ENCODE measurements at places on chromosomes 13 and 19.
A peak's percentile ranks its signal among the peaks of the same experiment; 100 is the strongest.

GRCh38 chr19:54188215-54188871 is 1.0 kb downstream of the MBOAT7 start:
- DNase-seq, result no peak

- DNase-seq, result no peak
These were observed 111.8 kb upstream of the UQCRFS1 start for GRCh38 chr19:29324717-29325116.

GRCh38 chr13:25493931-25494640 is 122.3 kb downstream of the ATP8A2 start:
- DNase-seq, result no peak

DNA sequence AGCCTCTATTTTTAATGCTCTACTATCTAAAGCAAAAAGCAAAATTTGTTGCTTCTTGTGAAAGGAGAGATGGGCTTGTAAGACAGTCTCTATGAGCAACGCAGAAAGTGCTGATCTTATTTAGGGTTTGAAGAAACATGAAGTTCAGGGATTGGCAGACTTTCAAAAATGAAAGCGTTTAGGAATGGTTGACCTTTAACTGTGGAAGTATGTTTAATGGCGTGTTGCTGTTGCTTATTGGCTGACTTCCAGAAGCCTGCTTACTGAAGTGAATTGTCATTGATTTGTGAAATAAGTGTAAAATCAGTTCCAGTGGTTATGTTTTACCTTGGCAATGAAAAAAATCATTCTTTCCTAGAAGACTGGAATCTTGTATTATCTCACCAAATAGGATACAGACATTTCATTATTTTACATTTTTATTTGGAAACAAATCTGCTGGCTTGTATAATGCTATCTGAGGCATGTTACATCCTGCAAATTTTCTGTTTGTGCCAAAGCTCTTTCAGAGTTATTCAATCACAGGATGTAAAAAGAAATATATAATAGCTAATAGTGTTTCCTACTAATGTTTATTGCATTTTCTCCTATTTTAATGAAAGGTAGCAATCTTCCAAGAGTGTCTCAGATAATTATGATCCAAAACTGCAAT is 221.3 kb upstream of the SLITRK6 start:
- DNase-seq, result peak; percentile 21

GRCh38 chr13:43191546-43191945 is 168.2 kb downstream of the DNAJC15 start:
- DNase-seq, result no peak

DNA sequence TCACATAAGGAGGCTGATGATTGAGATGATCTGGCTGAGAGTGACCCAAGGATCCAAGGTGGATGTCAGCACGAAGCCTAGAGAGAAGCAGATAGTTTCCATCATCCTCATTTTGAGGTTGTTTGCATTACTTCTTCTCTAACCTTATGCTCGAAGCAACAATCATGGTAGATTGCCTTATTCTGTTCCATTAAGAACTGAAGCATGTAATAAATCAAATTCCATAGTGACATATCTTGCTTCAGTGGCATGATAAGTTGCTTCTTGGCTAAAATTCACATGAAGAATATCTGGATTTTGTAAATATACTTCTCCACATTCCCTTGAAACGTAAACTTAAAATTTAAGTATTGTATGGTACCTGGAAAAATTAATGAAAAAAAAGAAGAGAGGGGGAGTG is 377.8 kb upstream of the DACH1 start:
- DNase-seq, result no peak

DNA sequence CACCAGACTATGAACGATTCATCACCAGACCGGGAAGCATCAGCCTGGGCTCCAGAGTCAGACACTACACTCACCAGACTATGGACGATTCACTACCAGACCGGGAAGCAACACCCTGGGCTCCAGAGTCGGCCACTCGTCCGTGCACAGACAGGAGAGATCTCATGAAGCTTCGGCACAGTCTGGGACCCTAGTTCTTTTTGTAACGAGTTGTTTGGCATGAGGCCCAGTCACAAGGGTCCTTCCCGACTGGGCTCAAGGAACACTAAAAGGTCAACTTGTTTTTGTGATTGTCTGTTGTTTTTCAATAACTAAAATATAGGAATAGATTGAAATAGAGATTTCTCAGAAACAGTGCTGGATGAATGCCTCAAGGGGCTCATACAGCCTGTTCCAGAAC is 1141.6 kb upstream of the MIR17HG start:
- DNase-seq, result no peak

DNA sequence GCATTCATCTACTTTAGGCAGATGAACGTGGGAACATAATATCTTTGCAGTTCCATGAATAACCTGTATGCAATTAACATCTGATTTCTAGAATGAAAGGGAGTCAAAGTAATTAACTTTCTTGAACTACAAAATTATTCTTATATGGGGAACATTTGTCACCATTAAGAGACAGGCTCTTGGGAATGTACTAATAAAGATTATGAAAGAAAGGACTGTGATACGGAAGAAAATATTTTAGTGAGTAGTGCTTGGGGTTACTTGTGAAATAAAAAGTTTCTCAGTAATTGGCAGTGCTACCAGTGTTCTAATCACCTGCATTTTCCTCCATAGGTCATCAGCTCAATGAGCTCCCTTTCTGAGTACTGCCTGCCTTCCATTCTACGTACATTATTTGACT is 85.4 kb downstream of the FRY start:
- DNase-seq, result no peak

- peak; percentile 42 for DNase-seq
These were observed 68.7 kb downstream of the IPO5 start for GRCh38 chr13:98022210-98022609.

GRCh38 chr19:21740559-21740958 is 26.8 kb downstream of the ZNF100 start:
- DNase-seq, result no peak

DNA sequence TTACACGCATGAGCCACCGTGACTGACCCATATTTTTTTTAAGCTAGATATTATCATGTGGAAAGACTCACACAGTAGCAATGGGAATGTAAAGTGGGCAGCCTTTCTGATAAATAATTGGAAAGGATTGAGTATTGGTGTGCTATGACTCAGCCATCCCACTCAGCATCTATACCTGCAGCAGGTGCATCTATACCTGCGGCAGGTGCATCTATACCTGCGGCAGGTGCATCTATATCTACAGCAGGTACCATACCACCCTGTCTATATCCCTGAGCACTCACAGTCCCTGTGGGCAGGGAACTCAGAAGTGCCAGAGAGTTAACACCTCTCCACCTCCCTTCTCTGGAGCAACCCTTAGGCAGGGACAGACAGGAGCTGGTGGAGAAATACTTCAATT is 5.2 kb upstream of the LRRC8E start:
- DNase-seq, result no peak

DNA sequence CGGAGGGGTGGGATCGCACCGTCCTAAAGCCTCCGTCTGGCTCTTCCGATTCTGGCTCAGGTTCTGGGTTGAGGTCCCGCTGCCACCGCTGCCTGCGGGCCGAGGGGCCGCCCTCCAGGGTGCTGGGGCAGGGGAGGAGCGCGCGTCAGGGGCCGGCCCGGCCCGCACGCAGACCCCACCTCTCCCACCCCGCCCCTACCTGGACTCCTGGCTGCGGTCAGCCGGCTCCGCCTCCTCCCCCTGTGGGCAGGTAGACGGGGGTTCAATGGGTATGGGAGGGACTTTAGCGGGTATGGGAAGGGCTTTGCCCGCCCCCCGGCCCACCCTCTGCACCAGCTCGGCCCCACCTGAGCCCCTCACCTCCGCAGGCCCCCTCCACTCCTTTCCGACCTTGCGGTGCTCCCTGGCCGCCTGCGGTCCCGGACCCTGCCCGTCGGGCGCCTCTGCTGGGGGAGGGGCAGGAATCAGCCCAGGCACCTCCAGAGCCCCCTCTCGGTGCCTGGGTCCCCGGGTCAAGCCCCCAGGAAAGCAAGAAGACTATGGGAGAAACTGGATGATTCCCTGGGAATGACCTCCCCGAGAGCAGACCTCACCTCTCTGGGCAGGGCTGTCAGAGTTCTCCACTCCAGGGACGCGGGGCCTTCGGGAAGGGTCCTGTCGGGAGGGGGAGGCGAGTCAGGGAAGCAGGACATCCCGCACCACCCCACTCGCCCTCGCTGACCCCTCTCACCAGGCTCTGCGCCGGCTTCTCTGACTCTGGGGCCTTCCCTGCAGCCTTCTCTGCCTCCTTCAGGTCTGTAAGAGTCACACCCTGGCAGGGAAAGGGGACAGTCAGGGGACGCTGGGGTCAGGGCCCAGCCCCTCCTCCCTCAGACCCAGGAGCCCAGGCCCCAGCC is 17.0 kb downstream of the EPS8L1 start:
- DNase-seq, result no peak

DNA sequence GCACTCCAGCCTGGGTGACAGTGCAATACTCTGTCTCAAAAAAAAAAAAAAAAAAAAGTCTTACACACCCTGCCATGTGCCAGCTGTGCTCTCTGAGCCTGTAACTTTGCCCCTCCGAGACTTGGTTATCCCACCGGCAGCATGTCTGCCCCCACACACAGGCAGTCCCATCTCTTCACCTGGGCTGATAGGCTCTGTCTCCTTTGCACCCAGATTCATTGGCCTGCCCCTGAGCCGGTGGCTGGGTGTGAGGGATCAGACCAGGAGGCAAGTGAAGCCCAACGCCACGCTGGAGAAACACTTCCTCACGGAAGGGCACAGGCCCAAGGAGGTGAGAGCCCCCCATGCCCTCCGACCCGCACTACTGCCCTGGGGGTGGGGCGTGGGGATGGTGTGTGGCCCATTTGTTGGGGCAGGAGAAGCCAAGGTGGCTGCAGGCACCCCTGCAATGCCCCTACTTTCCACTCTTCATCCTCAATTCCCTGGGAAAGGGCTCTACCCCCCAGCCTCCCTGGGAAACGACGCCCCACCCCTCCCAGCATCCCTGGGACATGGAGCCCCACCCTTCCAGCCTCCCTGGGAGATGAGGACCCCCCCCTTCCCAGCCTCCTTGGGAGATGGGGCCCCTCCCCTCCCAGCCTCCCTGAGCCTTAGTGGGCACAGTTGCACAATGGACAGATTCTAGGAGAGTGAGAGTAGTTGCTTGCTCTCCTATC is 45.3 kb downstream of the CERS4 start:
- DNase-seq, result no peak

GRCh38 chr19:17648097-17648660 is 40.0 kb downstream of the UNC13A start:
- no peak for DNase-seq

DNA sequence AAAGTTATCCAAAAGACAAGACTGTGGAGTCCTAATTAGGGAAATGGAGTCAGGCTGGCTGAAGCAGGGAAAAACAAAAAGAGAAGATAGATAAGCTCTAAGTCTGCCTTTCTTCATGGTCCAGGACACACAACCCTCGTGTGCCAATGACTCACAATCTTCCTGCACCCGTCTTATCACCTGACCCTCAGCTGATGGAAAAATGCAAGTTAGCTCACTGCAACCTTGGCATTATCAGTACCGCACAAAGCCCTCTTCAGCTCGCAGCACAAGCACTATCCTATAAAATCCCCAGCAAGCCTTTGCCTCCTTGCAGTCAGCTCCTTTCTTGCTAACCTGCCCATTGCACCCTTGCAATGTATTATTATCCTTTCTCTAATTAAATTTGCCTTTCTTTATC is 4.3 kb downstream of the OR7A5 start:
- DNase-seq, result no peak

GRCh38 chr19:18428787-18429674 is 8.9 kb downstream of the ISYNA1 start:
- no peak for DNase-seq

GRCh38 chr19:40862785-40863184 is 12.5 kb upstream of the CYP2A6 start:
- DNase-seq, result no peak

DNA sequence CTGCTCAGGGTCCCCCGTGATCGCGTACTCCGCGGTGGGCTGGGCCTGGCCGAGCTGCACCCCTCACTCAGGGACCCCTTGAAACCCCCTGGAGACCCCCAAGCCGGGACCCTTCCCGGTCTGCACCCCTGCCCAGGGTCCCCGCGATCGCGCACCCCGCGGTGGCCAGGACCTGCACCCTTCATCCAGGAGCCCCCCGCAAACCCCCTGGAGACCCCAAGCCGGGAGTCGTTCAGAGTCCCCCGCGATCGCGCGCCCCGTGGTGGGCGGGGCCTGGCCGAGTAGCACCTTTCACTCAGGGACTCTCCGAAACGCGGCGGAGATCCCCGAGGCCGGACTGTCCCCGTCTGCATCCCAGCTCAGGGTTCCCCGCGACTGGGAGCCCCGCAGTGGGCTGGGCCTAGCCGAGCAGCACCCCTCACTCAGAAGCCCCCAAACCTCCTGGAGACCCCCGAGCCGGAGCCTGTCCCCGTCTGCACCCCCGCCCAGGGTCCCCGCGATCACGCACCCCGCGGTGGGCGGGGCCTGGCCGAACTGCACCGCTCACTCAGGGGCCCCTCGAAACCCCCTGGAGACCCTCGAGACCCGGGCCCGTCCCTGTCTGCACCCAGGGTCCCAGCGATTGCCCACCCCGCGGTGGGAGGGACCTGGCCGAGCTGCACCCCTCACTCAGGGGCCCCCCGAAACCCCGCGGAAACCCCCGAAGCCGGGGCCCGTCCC is 748 bp downstream of the LMNB2 start:
- no peak for DNase-seq

GRCh38 chr13:78660495-78660857 is 1.5 kb upstream of the OBI1 start:
- DNase-seq, result no peak

- DNase-seq, result no peak
These were observed 33.2 kb upstream of the CASP14 start for GRCh38 chr19:15015946-15016542.

- no peak for DNase-seq
These were observed 495 bp downstream of the DCLK1 start for GRCh38 chr13:36130552-36131221.

GRCh38 chr19:3606690-3607289 is at the start of gene TBXA2R:
Gene TBXA2R (minus strand): TSS chr19:3606875. CDS start chr19:3600634, 6,241 bp downstream.
- DNase-seq, result no peak

GRCh38 chr13:31930901-31931522 is 100.6 kb upstream of the FRY start:
- DNase-seq, result no peak
